Naive thymus-derived CD4-positive, alpha-beta T cell (primary cell): ENCODE measurements at places on chromosomes 5 and 9.
A peak's percentile ranks its signal among the peaks of the same experiment; 100 is the strongest.

DNA sequence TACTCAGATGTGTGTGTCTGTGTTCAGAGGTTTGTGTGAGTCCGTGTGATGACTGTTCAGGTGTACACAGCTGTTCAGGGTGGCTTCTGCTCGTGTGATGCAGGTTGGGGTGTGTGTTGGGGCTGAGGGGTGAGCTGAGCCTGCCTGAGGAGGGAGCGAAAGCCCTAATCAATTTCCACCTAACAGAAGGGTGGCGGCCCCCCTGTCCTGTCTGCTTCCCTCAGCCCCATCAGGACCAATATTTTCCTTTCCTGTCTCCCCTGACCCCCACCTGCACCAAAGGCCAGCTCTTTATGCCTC, 30.2 kb downstream of the LHX2 start:
- no peak overlapping the region for H3K27ac ChIP-seq
- H3K36me3 ChIP-seq: no peaks in the 10 kb centered on the region
- no peaks in the 10 kb centered on the region for H3K4me1 ChIP-seq
- no peak for DNase-seq
- H3K4me3 ChIP-seq: no peak overlapping the region

DNA sequence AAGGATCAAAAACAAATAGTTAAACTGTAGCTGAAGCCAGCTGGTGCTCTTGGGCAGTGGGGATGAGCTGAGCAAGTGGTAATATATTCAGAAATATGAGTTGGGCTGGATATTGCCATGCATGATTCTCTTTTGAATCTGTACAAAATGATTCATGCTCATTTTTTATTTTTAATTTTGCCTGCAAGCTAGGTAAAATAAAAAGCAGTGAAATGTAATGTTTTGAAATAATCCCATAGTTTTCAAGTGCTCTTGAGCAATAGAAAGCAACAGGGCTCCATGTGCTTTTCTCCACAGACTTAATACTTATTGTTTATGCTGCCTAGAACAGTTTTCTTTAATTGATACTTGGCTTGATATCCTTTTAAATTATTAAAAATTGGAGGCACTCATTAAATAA, 489.3 kb downstream of the TLE4 start:
- no peak overlapping the region for H3K27ac ChIP-seq
- no peak overlapping the region for H3K4me3 ChIP-seq
- DNase-seq: no peak
- no peaks in the 10 kb centered on the region for H3K4me1 ChIP-seq
- no peaks in the 10 kb centered on the region for H3K27me3 ChIP-seq

DNA sequence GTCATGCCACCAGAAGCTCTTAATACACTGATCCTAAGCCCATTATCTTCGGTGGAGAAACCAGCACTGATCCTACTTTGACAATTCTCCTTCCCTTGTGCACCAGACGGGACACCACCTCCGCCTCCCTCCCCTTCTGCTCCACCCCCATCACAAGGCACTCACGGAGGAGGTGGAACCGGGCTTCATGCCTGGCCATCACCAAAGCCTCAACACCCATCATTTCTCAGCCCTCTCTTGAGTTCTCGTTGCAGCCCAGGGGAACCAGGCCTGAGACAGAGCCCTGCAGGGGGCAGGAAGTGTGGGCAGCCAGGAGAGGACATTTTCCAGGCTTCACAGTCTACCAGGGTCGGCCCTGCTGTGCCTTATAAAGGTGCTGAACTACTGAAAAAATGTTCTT, 160.5 kb downstream of the GOLPH3 start:
- H3K4me1 ChIP-seq: no peaks in the 10 kb centered on the region

DNA sequence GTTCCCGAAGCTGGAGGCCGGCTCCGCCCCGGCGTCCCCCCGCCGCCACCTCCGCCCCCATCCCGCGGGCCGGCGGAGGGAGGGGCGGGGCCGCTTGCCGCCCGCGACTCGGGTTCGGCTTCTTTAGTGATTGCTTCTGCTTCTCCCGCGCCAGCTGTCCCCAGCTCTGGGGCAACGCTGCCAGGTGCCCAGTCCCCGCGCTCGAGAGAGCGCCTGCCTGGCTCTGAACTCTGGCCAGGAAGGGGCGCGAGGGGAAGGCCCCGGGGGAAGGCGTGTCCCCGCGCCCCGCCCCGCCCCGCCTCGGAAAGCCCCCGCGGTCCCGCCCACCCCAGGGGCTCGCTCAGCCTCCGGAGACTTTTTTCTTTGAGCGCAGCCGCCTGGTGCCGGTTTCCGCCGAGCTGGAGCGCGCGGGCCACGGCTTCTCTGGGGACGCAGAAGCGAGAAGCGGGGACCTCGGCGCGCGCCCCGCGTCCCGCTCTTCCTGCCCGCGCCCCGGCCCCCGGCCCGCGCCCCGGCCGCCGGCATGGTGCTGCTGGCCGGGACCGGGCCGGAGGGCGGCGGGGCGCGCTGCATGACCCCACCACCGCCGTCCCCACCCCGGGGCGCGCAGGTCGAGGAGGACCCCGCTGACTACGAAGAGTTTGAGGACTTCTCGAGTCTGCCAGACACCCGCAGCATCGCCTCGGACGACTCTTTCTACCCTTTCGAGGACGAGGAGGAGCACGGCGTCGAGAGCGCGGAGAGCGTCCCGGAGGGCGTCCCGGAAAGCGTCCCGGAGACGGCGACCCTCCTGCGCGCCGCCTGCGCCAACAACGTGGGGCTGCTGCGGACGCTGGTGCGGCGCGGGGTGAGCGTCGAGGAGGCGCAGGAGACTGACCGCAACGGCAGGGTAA, at the start of gene ANKRD33B:
ANKRD33B (plus strand) TSS at position 126 of the 893 bp plus-strand sequence; CDS start at position 524, 398 bp downstream.
- H3K4me3 ChIP-seq: peak within 1 kb of the TSS; percentile 56
- DNase-seq: peak; percentile 60
- peak within 1 kb of the TSS; percentile 72 for H3K27ac ChIP-seq

GRCh38 chr5:94040591-94041148, 299.3 kb upstream of the POU5F2 start:
- DNase-seq: no peak
- no peaks in the 10 kb centered on the region for H3K4me1 ChIP-seq
- no peaks in the 10 kb centered on the region for H3K27me3 ChIP-seq
- no peak overlapping the region for H3K4me3 ChIP-seq
- peaks cover 19% of the 10 kb centered on the region for H3K36me3 ChIP-seq

DNA sequence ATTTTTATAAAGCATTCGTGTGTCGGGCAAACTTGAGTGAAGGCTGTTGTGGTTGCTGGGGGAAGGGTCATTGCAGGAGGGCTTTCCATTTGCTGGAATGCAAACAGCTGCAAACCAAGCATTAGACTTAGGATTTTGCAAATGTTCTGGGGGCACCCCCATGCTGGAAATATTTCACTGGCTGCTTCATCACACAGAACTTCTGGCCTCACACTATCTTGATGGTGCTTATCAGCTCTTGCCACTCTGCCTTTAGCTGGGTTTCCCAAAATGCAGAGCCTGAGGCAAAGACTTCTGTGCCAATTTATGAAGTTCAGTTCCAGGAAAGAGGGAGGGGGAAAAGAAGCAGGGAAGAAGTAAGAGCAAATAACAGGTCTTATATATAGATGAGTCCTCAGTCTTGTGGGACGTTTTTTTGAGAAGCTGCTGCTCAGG, 8.6 kb upstream of the COL15A1 start:
- no peaks in the 10 kb centered on the region for H3K36me3 ChIP-seq
- DNase-seq: no peak
- H3K4me3 ChIP-seq: no peak overlapping the region
- no peak overlapping the region for H3K27ac ChIP-seq

DNA sequence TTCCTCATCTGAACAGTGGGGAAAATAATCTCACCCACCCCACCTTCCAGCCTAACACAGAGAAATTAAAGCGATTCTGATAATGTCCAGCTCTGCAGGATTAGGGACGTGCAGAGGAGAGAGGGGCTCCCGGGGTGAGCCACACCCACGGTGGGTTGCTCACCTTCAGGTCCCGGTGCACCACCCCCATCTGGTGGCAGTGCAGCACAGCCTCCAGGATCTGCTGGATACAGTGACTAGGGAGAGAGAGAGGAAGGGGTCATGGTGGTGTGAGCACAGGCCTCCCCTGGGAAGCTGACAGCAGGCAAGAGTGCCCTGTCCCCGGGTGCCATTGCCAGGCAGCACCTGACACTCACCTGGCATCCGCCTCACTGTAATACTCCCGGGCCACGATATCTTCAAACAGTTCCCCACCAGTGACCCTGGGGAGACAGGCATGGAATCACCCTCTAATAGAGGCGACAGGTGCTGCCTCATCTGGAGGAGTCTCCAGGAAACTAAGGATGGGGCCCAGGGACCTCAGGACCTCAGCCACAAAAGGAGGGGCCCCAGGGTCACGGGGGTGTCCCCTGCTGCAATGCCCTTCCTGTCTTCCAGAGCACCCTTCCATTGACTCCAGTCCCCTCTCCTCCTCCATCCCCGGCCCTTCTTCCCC, 33.0 kb downstream of the CAMK2A start:
- no peak overlapping the region for H3K27ac ChIP-seq
- no peaks in the 10 kb centered on the region for H3K36me3 ChIP-seq
- no peak overlapping the region for H3K4me3 ChIP-seq
- no peaks in the 10 kb centered on the region for H3K4me1 ChIP-seq

GRCh38 chr9:113992994-113993393, 85.1 kb downstream of the AMBP start:
- no peak overlapping the region for H3K27ac ChIP-seq
- no peak for DNase-seq
- H3K27me3 ChIP-seq: no peaks in the 10 kb centered on the region
- no peaks in the 10 kb centered on the region for H3K36me3 ChIP-seq
- H3K4me3 ChIP-seq: no peak overlapping the region
- no peaks in the 10 kb centered on the region for H3K4me1 ChIP-seq

GRCh38 chr9:115022760-115023434, 92.5 kb upstream of the TNFSF8 start:
- DNase-seq: no peak
- no peaks in the 10 kb centered on the region for H3K27me3 ChIP-seq
- no peaks in the 10 kb centered on the region for H3K4me1 ChIP-seq

DNA sequence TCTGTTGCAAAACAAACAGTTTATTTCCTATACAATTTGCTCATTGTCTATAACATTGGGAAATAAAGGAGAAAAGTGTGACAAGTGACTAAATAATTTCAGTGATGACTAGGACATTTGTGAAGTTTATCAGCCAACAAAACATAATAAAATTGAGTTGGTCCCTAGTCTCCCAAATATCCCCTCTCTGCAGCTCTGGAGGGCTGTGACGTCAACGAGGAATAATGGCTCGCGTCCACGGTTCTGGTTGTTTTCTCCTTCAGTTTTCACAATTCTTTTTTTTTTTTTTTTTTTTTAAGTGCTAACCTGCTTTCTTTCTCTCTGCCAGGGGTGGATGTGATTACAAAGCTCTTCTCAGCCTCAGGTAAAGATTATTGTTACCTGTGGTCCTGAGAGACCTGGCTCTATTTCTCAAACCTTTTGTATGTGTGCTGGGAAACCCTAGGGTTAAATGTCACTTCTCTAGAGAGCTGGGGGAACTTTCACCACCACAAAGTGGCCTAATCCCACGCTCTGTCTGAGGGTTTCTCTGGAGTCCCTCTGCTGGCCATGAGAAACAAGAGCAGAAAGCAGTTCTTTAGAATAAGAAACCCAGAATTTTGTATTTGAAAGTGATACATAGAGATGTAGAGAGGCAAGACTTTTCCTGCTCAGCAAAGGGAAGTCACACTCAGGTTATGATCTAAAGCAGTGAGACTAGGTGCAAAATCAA, 36.2 kb upstream of the ANKRD55 start:
- H3K27me3 ChIP-seq: no peaks in the 10 kb centered on the region
- no peaks in the 10 kb centered on the region for H3K36me3 ChIP-seq
- peak; percentile 35 for DNase-seq
- H3K4me3 ChIP-seq: no peak overlapping the region

- no peaks in the 10 kb centered on the region for H3K4me1 ChIP-seq
- DNase-seq: no peak
- no peaks in the 10 kb centered on the region for H3K27me3 ChIP-seq
- H3K27ac ChIP-seq: no peak overlapping the region
- no peak overlapping the region for H3K4me3 ChIP-seq
These were observed 8.7 kb downstream of the LHX6 start for GRCh38 chr9:122219856-122220672.

DNA sequence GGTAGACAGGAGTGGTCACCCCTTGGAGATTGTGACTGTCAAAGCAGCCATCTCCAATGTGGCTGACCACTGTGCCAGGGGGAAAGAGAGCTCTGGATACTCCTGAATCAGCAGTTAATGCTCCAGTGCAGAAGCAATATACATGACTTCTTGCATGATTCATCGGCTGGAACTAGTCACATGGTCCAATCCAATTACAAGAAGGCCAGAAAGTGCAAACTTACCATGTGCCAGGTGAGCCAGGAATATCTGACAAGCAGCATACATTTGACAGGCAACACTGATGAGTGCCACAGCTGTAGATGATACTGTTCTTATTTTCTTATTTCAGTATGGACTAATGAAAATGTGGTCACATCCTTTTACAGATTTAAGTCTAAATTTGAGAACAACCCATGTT, 440.0 kb upstream of the MPDZ start:
- no peaks in the 10 kb centered on the region for H3K27me3 ChIP-seq
- DNase-seq: no peak
- H3K36me3 ChIP-seq: no peaks in the 10 kb centered on the region
- H3K4me1 ChIP-seq: no peaks in the 10 kb centered on the region

DNA sequence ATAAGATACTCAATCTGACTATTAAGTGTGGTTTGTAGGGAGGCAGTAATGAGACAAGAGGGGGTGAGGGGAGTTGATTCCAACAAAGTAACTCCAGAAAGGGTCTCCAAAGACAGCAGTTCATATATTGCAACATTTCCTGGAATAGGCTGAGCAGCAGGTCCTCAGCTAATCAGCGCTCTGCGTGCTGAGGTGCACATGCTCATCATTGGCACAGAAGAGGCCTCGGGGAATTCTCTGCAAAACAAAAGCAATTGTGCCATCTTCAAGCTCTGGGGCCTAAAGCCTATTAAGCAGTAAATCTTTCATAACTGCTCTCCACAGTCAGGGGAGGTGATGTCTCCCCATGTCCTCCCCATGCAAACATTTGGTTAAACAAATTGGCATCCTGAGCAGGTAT, 357.3 kb downstream of the SPOCK1 start:
- H3K27ac ChIP-seq: no peak overlapping the region
- H3K27me3 ChIP-seq: no peaks in the 10 kb centered on the region
- no peak for DNase-seq
- no peaks in the 10 kb centered on the region for H3K4me1 ChIP-seq
- no peaks in the 10 kb centered on the region for H3K36me3 ChIP-seq
- H3K4me3 ChIP-seq: no peak overlapping the region

GRCh38 chr9:92001244-92001643, 51.2 kb upstream of the ROR2 start:
- DNase-seq: no peak
- H3K27ac ChIP-seq: no peak overlapping the region
- no peaks in the 10 kb centered on the region for H3K27me3 ChIP-seq
- H3K4me1 ChIP-seq: no peaks in the 10 kb centered on the region
- H3K4me3 ChIP-seq: no peak overlapping the region

- H3K4me1 ChIP-seq: no peaks in the 10 kb centered on the region
- no peaks in the 10 kb centered on the region for H3K36me3 ChIP-seq
- H3K27ac ChIP-seq: no peak overlapping the region
- H3K27me3 ChIP-seq: no peaks in the 10 kb centered on the region
These were observed 52.2 kb upstream of the GRHPR start for GRCh38 chr9:37370282-37370681.

DNA sequence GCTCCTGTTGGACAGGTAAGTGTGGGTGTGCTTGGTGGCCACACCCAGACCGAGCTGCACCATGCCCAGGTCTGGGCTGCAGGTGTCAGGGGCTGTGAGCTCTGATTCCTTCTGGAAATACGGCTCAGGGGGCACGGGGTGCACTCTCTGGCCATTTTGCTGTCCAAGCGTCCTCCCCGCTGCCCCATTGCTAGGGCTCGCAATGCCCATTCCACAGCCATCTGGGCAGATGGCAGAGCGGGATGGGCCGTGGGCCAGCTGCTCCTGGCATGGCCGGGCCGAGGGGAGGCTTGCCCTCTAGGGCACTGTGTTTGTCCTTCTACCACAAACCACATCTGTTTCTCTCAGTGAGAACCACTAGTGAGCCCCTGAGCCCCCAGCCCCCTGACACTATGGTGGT, 67.9 kb upstream of the RXRA start:
- H3K27ac ChIP-seq: no peak overlapping the region
- no peaks in the 10 kb centered on the region for H3K36me3 ChIP-seq
- no peaks in the 10 kb centered on the region for H3K4me1 ChIP-seq
- H3K27me3 ChIP-seq: no peaks in the 10 kb centered on the region
- no peak overlapping the region for H3K4me3 ChIP-seq
